Umbilical cord (tissue), 2 donors: ENCODE measurements at places on chromosomes 16 and 17. TPM values are rescaled to one million over a fixed set of nuclear protein-coding genes. Genes with fewer than 3 reads are reported as not detected.

The ERI2 gene
- 26.7 TPM for total RNA-seq

The NPIPA5 gene
- total RNA-seq: not detected

The HSD17B2 gene
- 10.4 TPM for total RNA-seq

DNA sequence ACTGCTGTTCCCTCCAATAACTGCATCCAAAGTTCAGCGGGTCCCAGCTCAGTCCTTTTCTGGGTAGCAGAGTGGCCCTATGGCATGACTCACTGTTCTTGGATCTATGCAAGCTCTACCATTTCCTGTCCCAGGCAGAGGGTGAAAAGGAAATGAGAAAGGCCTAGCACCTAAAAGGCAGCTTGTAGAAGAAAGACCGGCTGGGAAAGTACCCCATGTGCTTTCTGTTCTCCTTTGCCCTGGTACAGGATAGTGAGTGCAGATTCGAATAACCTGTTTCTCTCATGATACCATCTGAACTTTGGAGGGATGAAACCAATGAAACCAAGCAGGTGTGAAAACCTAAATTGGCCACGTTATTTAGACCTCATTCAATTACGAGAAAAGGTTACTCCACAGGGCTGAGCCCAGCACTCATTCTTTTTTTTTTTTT lies 12.7 kb upstream of the HASPIN start:
- no peak for DNase-seq

GRCh38 chr16:50863644-50864144 lies 121.8 kb downstream of the CYLD start:
- no peak for DNase-seq

DNA sequence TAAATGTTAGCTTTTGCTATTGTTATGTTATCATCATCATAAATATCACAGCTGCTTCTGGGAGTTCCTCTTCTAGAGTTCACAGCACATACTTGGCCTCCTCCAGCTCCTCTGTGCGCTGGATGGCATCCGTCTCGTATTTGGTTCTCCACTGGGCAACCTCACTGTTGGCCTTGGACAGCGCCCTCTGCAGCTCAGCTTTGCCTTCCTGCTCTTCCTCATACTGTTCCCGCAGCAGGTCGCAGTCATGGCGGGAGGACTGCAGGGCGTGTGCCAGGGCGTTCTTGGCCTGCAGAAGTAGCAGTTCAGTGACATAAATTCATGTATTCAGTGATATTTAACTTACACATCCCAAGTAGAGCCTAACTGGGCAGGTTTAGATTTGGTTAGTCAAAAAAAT lies 23.4 kb downstream of the MYH8 start:
- no peak for DNase-seq

DNA sequence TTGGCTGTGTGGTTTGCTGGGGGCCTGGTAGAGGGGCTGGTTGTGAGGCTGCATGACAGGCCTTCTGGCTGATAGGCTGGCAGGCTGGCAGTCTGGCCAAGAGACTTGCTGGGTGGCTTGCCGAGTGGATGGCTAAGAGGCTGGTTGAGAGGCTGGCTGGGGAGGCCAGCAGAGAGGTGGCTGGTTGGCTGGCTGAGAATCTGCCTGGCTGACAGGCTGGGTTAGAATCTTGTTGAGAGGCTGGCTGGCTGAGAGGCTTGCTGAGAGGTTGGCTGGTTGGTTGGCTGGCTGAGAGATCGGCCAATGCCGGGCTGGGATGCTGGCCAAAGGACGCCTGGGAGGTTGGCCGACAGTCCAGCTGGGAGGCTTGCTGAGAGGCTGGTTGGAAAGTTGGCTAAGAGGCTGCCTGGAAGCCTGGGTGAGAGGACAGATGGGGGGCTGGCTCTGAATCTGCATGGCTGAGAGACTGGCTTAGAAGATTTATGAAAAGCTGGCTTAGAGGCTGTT lies 35.9 kb upstream of the ACSM2B start:
- no peak for DNase-seq

DNA sequence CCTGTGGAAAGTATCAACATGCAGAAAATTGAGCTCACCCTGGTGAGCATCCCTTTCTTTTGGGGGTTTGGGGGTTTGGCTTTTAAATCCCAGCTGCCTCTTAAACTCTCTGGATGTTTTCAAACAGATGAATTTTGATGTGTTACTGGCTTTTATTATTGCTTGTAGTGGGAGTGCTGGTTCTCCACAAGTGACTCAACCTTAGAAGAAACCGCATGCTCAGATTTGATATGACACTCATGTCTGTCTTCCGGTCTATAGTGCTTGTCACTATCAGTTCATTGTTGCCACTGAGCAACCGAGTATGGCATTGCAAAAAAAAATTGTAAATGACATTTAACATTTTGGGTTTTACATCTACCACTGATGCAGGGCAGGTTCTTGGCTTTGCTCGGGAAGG lies 104.5 kb downstream of the HS3ST4 start:
- no peak for DNase-seq

DNA sequence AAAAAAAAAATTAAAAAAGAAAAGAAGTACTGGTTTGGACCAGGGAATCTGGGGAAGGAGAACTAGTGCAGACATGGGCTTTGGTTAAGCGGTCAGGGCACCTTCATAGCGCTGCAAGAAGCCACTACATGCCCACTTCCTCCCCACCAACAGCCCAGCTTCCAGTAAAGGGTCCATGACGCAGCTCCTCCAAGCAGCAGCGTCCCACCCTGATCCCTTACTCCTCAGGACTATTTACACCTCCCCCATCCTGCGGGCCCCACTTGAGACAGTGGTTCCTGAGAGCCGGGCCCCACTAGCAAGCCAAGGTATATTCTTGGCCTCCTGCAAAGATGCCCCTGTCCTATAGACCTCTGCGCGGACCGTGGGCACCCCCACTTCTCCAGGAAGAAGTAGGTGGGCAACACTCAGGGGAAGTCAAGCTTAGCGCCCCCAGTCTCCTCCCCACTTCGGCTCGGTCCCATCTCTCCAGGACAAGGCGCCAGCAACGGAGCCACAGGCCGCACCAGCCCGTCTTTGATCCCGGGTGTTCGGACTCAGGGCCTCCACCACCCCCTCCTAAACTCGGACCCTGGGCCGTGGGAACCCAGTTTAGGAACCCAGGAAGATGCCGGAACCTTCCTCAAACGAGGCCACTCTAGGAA lies 913 bp upstream of the PRR14 start:
- DNase-seq: no peak
